ENCODE measurements at places on chromosomes 12 and 14. TPM values are rescaled to one million over a fixed set of nuclear protein-coding genes. Genes with fewer than 3 reads are reported as not detected.

The MYO1H gene
- total RNA-seq: not detected

DNA sequence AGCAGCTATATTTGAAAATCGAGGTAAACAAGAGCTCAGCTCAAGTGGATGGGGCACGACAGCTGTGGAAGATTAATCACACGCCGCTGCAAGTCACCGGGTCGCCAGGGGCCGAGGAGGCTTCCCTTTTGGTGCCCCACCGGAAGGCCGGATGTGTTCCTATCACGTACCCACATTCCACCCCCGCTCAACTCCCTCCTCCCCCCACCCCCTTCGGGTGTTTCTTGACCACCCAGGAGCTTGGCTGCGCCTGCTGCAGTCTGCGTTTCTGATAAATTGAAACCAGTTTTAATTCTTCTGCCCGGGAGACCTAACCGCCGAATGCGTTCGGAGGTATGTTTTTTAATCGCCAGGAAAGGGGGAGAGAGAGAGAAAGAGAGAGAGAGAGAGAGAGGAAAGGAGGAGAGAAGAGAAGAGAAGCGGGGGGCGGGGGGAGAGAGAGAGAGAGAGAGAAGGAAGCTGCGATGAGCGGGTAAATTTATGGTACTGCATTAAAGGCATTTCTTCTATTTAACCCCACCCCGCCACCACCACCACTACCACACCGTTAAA, 1.8 kb downstream of the SLC8A3 start:
- no peak for DNase-seq

- no peak for DNase-seq
Observed at GRCh38 chr14:90781876-90782275, 34.4 kb downstream of the TTC7B start.

- no peak for DNase-seq
Observed at GRCh38 chr14:32623300-32624093, 294.4 kb downstream of the AKAP6 start.

- DNase-seq: no peak
Observed at GRCh38 chr12:119829439-119829838, 47.7 kb downstream of the CIT start.
